Ovary (tissue), 10 donors: ENCODE measurements at places on chromosomes 12 and 14. TPM values are rescaled to one million over a fixed set of nuclear protein-coding genes. Genes with fewer than 3 reads are reported as not detected.

- H3K4me1 ChIP-seq: no peaks in the 10 kb centered on the region
- DNase-seq: no peak
- H3K27ac ChIP-seq: no peak overlapping the region
- no peak overlapping the region for H3K4me3 ChIP-seq
- H3K27me3 ChIP-seq: no peaks in the 10 kb centered on the region
These were observed 78.3 kb upstream of the METAP2 start for GRCh38 chr12:95395696-95396095.

GRCh38 chr12:111178181-111179081 lies 190.5 kb downstream of the PHETA1 start:
- no peaks in the 10 kb centered on the region for H3K4me1 ChIP-seq
- H3K4me3 ChIP-seq: no peak overlapping the region
- H3K27ac ChIP-seq: no peak overlapping the region
- no peak for DNase-seq
- no peaks in the 10 kb centered on the region for H3K36me3 ChIP-seq

PRB3 gene
- polyA plus RNA-seq: not detected

GRCh38 chr12:96075560-96075959 lies 40.2 kb upstream of the LTA4H start:
- H3K27me3 ChIP-seq: no peaks in the 10 kb centered on the region
- no peaks in the 10 kb centered on the region for H3K36me3 ChIP-seq
- DNase-seq: no peak
- H3K27ac ChIP-seq: no peak overlapping the region

- no peak overlapping the region for H3K4me3 ChIP-seq
- no peak overlapping the region for H3K27ac ChIP-seq
These were observed 4.8 kb downstream of the PIWIL1 start for GRCh38 chr12:130342442-130342841.

GRCh38 chr12:114220311-114220710 lies 185.6 kb downstream of the TBX5 start:
- no peaks in the 10 kb centered on the region for H3K36me3 ChIP-seq
- no peak overlapping the region for H3K4me3 ChIP-seq
- no peaks in the 10 kb centered on the region for H3K4me1 ChIP-seq
- no peak for DNase-seq

- no peak overlapping the region for H3K4me3 ChIP-seq
- H3K27me3 ChIP-seq: no peaks in the 10 kb centered on the region
- H3K4me1 ChIP-seq: no peaks in the 10 kb centered on the region
These were observed 19.0 kb upstream of the RAB3IP start for GRCh38 chr12:69719336-69720316.

DNA sequence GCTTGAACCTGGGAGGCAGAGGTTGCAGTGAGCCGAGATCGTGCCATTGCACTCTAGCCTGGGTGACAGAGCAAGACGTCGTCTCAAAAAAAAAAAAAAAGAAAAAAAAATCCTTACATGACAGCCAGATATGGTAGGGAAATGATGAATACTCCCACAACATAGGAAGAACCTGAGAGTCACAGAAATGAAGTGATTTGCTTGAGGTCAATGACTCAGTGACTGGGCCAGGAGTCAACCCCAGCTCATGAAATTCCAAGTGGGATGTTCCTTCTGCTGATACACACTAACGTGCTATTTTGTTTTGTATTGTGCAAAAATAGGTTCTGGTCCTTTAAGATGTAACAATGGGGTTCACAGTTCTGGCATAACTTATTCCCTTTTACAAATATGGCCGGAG lies 9.0 kb downstream of the RHOF start:
- DNase-seq: no peak
- H3K4me3 ChIP-seq: no peak overlapping the region
- peaks cover 2% of the 10 kb centered on the region for H3K4me1 ChIP-seq
- no peaks in the 10 kb centered on the region for H3K27me3 ChIP-seq
- no peak overlapping the region for H3K27ac ChIP-seq

DNA sequence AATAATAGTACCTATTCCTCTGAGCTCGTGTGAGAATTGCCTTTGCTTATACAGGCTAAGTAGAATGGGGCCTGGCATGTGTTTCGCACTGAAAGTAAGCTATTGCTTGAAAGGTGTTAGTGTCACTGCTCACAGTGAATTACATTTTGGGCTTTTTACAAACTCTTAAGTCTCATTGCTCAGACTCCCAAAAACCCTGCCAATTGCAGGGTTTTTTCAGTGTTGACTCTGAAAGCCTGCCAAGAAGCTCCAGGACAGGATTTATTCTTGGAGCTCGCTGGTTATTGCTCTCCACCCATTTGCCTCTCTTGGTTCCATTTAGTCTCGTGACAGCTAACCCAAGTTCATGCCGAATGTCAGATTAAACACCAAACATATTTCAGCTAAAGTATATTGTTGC lies 39.8 kb downstream of the NOPCHAP1 start:
- no peak overlapping the region for H3K27ac ChIP-seq
- no peak overlapping the region for H3K4me3 ChIP-seq
- H3K27me3 ChIP-seq: no peaks in the 10 kb centered on the region
- no peaks in the 10 kb centered on the region for H3K36me3 ChIP-seq
- peaks cover 6% of the 10 kb centered on the region for H3K4me1 ChIP-seq

KRT85 gene
- not detected for polyA plus RNA-seq

REP15 gene
- polyA plus RNA-seq: 3.1 TPM

DNA sequence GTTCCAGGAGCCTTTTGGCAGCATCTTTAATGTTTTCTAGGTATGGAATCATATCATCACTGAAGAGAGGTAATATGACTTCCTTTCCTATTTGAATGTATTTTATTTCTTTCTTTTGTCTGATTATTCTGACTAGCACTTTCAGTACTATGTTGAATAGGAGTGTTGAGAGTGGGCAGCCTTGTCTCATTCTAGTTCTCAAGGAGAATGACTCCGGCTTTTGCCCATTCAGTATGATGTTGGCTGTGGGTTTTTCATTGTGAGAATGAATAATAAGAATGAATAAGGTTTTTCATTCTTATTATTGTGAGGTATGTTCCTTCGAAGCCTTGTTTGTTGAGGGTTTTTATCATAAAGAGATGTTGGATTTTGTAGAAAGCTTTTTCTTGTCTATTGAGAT lies 98.9 kb downstream of the GPHN start:
- no peaks in the 10 kb centered on the region for H3K4me1 ChIP-seq
- no peaks in the 10 kb centered on the region for H3K36me3 ChIP-seq
- no peaks in the 10 kb centered on the region for H3K27me3 ChIP-seq
- H3K27ac ChIP-seq: no peak overlapping the region
- no peak overlapping the region for H3K4me3 ChIP-seq

GRCh38 chr14:71776471-71777360 lies 155.5 kb upstream of the RGS6 start:
- H3K4me1 ChIP-seq: no peaks in the 10 kb centered on the region
- no peak for DNase-seq
- no peak overlapping the region for H3K4me3 ChIP-seq
- no peaks in the 10 kb centered on the region for H3K27me3 ChIP-seq

- H3K36me3 ChIP-seq: no peaks in the 10 kb centered on the region
- no peak for DNase-seq
- H3K4me3 ChIP-seq: no peak overlapping the region
- H3K4me1 ChIP-seq: no peaks in the 10 kb centered on the region
- no peaks in the 10 kb centered on the region for H3K27me3 ChIP-seq
These were observed 101.4 kb downstream of the DUSP16 start for GRCh38 chr12:12460935-12461922.

DNA sequence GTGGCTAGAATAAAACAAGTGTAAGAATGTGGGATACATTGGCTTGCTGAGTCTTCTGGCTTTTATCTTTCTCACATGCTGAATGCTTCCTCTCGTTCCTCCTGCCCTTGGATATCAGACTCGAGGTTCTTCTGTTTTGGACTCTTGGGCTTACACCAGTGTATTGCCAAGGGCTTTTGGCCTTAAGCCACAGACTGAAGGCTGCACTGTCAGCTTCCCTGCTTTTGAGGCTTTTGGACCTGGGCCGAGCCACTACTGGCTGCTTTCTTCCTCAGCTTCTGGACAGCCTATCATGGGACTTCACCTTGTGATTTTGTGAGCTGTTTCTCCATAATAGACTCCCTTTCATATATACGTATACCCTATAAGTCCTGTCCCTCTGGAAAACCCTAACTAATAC lies 300.9 kb upstream of the STXBP6 start:
- no peaks in the 10 kb centered on the region for H3K4me1 ChIP-seq
- H3K27me3 ChIP-seq: no peaks in the 10 kb centered on the region
- H3K4me3 ChIP-seq: no peak overlapping the region
- H3K27ac ChIP-seq: no peak overlapping the region

GPR84 gene
- 0.42 TPM for polyA plus RNA-seq

SYCP3 gene
- 0.31 TPM for polyA plus RNA-seq

YAF2 gene
- polyA plus RNA-seq: 14.3 TPM

ZNF219 gene
- polyA plus RNA-seq: 4.8 TPM

CAPZA3 gene
- not detected for polyA plus RNA-seq

DNA sequence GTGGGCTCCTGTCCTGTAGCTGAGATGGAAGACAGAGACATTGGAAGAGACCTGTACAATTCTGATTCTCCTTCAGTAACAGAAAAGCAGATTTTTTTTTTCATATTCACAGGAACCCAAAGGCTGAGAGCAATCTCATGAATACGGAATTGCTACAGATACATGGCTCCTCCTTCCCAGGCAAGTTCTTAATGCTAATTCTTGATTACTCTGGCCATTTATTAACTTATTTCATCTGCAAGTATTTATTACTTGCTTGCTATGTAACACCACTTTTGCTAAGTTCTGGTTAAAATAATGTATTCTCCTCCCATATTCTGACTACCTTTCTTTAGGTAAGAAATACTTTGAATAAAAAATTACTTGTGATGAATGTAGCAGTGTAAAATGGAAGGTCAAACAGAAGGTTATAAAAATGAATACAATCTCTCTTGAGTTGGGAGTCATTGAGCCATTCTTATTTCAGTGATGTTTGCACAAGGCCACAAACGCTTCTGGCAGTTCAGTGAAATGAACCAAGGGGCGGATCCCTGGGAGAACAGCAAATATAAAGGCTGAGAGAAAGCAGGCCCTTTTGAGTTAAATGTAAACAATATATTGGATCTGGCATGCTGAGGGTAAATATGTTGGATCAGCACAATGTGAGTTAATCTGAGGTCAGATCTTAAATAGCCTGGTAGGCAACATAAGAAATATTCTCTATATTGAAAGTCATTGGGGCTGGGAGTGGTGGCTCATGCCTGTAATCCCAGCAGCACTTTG lies 37.6 kb downstream of the MUCL1 start:
- no peak for DNase-seq
- H3K27me3 ChIP-seq: no peaks in the 10 kb centered on the region
- no peaks in the 10 kb centered on the region for H3K4me1 ChIP-seq
- no peak overlapping the region for H3K27ac ChIP-seq

DNA sequence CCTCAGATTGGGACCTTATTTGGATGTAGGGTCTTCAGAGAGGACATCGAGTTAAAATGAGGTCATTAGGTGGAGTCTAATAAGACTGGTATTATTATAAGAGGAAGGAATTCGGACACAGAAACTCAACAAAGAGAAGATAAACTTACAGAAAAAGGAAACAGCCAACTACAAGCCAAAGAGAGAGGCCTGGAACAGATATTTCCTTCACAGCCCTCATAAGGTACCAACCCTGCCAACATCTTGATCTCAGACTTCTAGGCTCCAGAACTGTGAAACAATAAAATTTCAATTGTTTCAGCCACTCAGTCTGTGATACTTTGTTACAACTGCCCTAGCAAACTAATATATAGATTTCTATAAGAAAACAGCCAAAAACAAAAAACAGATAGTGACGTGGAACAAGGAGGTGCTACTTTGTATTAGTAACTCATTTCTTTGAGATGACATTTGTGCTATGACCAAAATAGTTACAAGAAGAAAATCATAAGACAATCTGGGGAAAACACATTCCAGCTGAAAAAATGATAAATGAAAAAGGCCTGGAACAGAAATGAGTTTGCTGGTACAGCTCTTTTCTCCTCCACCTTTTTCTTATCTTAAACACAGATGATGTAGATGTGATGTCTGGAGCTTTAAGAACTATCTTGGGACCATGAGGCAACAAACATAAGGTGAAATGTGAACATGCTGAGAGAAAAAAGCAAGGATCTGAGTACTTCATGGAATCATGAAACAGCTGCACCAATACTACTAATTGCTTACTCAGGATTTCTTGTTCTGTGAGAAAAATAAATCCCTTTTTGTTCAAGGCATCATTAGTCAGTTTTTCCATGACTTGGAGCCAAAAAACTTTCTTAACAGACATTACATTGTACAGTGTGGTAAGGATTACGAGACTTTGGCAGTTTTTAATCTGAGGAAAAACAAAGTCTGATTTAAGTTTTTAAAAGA lies 243.2 kb downstream of the ANO6 start:
- no peaks in the 10 kb centered on the region for H3K36me3 ChIP-seq
- H3K4me3 ChIP-seq: no peak overlapping the region
- no peak overlapping the region for H3K27ac ChIP-seq
- H3K4me1 ChIP-seq: no peaks in the 10 kb centered on the region
- no peak for DNase-seq

DNA sequence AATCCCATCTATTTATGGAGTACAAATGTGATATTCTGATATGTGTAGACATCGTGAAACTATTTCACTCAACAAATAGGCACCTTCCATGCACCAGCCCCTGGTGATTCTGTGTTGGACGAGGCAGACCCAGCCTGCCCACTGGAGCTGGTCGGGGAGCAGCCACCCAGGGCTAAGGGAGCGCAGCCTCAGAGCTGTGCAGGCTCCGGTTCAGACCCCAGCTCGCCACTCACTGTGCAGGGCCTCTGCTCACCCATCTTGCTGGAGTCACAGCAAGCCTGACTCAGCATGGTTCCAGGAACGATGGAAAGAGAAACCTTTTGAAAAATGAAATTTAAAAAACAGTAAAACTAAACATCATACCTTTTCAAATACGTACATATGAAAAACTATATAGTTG lies 52.3 kb upstream of the BCL11B start:
- no peaks in the 10 kb centered on the region for H3K4me1 ChIP-seq
- no peak overlapping the region for H3K27ac ChIP-seq
- H3K4me3 ChIP-seq: no peak overlapping the region
- DNase-seq: no peak

DNA sequence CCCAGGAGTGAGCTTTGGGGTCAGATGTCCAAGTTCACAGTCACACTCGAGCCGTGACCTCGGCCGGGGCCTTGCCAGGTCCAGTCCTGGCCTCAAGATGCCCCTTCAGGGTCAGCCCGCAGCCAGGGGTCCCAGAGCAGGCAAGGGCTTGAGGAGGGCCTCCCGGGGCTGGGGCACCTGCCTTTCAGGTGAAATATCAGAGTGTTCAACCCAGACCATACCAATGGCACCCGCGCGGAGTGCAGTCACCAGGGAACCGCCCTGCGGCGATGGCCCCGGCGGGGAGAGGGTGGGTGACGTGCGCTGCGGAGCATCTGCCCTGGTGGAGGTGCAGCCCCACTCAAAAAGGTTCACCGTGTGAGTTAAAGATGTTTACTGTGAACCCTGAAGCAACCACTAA lies 16.9 kb downstream of the LRCOL1 start:
- H3K4me3 ChIP-seq: no peak overlapping the region
- no peaks in the 10 kb centered on the region for H3K36me3 ChIP-seq
- no peaks in the 10 kb centered on the region for H3K4me1 ChIP-seq
- no peak for DNase-seq
- H3K27ac ChIP-seq: no peak overlapping the region

CDKN1B gene
- polyA plus RNA-seq: 73.5 TPM
